NCI-H446 (cell line): ENCODE measurements at places on chromosomes 16 and 17.

GRCh38 chr17:80064696-80065095, 28.3 kb downstream of the CCDC40 start:
- no peak for DNase-seq

GRCh38 chr17:82272495-82273326, 789 bp downstream of the CSNK1D start:
- no peak for DNase-seq

- DNase-seq: no peak
These were observed at the start of gene HOXB13 for GRCh38 chr17:48728232-48729231. TSS of gene HOXB13 (minus strand) at chr17:48728750. CDS start at chr17:48728593, 157 bp downstream.

GRCh38 chr17:72401883-72402726, 281.3 kb downstream of the SOX9 start:
- DNase-seq: no peak

DNA sequence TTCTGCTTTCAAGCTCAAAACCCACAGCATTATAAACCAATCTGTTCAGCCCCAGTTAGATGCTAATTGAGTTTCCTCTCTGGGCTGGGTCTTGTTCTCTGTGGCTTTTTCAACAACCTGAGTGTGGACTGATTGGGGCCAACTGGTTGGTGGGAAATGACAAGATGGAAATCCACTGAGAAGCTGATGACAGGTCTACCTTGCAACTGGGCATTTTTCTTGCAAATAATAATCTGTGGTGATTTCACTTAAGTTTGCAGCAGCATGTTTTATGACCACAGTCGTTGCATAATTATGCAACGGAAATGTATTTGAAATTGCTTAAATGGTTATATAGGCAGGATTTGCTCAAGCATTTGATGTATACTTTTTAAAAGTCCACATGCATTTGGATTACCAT, 69.9 kb downstream of the AKAP1 start:
- no peak for DNase-seq

DNA sequence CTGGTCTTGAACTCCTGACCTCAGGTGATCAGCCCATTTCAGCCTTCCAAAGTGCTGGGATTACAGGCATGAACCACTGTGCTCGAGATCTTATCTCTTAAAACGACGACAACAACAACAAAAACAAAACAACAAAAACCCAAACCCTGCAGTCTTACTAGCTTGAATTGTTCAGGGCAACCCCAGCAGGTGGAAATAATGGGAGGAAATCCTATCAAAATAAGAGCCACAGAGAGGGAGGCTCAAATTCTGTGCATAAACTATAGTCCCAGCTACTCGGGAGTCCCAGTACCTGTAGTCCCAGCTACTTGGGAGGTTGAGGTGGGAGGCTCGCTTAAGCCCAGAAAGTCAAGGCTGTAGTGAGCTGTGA, 16.5 kb upstream of the ATP6V0A1 start:
- DNase-seq: no peak

DNA sequence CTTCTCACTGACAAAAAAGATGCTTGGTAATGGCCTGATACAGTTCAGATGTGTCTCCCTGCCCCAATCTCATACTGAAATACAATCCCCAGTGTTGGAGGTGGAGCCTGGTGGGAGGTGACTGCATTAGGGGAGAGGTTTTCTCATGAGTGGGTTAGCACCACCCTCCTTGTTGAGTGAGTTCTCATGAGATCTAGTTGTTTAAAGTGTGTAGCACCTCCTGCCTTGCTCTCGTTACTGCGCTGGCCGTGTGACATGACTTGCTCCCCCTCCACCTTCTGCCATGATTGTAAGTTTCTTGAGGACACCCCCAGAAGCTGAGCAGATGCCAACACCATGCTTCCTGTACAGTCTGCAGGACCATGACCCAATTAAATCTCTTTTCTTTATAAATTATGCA, 5.0 kb downstream of the TSR1 start:
- DNase-seq: no peak

GRCh38 chr17:17872547-17873345, 36.0 kb upstream of the SREBF1 start:
- DNase-seq: no peak

DNA sequence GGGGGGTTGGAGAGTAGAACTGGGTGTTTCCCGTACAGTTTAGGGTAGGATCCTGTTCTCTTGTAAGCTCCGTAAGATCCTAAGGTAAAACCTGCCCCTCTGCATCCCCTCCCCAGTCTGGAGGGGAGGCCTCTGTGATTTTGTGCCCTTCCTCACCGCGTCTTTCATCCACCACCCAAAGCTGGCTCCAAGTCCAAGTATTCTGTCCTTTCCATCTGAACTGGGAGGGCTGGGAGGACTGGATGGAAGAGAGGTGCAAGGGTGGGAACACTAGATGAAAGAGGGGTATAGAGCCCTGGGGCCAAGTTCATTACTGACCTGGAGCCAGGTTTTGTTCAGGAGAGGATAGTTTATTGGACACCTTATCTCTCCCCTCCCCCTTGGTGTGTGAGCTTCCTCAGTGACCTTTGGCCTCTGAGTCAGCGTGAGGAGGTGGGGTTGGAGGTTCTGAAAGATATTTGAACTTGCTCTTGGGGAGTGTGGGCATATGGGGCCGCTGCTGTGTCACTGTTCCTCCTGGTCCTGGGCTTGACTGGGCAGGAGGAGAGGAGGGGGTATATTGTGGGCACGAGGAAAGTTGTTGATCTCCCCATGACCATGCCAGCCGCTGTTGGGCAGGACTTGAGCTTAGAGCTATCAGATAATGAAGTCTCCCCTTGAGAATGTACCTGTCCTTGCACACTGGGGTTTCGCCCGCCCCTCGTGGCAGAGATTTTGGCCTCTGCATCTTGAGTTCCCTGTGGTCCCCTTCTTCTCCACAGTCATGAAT, 1.6 kb downstream of the LASP1 start:
- no peak for DNase-seq
